ENCODE measurements at places on chromosomes 13 and 19.

DNA sequence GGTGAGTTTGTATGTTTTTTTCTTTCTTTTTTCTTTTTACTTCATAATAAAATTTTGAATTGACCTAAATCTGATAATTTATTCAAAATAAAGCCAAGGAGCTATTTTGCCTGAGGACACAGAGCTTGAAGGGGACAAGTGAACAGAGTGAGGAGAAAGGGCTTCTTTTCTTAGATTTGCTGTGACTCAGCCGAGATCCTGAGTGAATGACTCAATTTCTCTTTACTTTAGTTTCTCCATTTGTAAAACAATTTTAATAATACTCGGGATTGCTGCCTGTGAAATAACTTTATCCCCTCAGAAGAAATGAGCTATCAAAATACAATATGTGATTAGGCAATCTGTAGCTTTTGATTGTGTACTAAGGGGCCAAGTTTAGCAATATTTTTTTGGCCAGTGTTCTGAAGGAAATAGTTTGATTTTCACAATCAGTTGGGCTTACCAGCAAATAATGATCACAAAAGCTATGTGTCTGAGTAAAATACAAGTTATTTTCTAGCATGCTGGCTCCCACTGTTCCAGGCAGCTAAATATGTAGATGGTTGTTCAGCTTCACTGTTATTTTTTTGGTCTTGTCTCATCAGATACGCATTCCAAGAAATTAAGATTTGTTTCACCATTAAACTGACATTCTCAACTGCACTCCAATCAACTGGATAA, 437.5 kb downstream of the FGF9 start:
- DNase-seq: no peak

GRCh38 chr13:40315416-40316064, 350.9 kb downstream of the FOXO1 start:
- DNase-seq: peak; percentile 37

DNA sequence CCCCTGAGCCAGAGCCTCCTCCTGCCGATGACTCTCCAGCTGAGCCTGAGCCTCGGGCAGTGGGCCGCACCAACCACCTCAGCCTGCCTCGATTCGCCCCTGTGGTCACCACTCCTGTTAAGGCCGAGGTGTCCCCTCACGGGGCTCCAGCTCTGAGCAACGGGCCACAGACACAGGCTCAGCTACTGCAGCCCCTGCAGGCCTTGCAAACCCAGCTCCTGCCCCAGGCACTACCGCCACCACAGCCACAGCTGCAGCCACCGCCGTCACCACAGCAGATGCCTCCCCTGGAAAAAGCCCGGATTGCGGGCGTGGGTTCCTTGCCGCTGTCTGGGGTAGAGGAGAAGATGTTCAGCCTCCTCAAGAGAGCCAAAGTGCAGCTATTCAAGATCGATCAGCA, 3.6 kb downstream of the KMT2B start:
- no peak for DNase-seq

DNA sequence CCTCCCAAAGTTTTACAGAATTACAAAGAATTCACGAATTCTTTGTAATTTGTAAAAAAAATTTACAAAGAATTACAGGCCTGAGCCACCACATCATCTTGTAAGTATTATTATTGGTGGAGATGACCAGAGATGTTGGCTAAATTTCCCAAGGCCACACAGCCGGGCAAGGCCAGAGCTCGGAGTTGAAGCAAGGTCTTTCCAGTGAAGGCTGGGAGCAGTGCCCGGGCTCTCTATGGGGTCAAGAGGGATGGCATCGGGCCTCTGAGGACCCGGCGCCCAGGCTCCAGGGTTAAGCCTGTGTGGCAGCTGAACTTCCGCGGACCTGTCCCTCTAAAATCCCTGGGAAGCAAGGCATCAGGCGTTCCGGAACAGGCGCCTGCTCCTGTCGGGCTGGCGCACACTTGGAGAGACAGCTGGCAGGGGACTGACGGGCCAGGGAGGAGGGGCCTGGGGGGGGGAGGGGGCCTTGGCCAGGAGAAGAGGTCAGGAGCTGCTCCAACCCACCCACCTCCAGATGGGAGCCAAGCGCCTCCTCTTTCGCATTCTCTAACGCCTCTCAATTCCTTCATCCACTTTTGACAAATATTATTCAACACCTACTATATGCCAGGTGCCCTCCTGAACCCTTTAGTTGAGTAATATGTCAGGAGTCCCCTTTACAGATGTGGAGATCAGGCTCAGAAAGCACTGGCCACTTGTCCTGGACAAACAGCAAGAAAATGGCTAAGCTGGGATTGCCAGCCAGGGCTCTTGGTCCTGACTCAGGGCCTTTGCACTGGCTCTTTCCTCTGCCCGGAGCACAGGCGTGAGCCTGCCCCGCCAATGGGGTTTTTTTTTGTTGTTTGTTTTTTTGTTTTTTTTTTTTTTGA, 36.8 kb upstream of the SEMA6B start:
- no peak for DNase-seq

DNA sequence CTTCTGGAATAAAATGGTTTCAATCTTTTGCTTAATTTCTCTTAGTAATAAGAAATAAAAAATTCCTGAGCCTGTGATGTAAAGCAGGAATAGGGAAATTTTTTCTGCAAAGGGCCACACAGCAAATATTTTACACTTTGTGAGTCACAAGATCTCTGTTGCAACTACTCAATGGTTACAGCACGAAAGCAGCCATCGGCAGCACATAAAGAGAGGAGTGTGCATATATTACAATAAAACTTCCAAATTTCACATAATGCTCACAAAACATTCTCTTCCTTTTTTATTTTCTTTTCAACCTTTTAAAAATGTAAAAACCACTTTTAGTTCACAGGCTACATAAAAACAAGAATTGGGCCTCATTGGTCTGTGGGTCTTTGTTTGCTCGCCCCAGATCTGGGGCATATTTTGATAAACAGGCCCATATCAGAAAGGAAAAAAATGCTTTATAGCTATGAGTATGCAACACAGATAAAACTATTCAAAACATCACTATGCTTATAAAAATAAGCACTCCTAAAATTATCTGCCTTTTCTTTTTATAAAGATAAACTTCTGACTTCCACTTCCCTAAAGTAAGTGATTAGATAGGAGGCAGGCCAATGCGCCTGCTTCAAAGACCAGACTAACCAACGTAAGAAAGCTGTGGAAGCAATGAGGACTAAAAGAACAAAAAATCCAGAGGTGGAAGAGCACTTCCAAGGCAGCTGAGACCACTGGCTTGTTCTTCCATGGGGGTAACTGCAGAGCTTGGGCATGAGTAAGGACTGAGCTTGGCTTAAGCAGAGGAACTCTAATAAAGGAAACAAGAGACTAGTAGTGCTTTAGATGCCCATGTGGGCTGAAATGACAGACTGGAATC, 26.5 kb downstream of the MYCBP2 start:
- no peak for DNase-seq

- DNase-seq: no peak
These were observed 239.9 kb upstream of the CSNK1A1L start for GRCh38 chr13:37345391-37345790.

GRCh38 chr13:22114630-22115311, 443.9 kb downstream of the FGF9 start:
- no peak for DNase-seq

- DNase-seq: no peak
These were observed 18.3 kb downstream of the NUP58 start for GRCh38 chr13:25319771-25320170.

GRCh38 chr19:42199440-42200115, 17.9 kb downstream of the DEDD2 start:
- DNase-seq: peak; percentile 36

DNA sequence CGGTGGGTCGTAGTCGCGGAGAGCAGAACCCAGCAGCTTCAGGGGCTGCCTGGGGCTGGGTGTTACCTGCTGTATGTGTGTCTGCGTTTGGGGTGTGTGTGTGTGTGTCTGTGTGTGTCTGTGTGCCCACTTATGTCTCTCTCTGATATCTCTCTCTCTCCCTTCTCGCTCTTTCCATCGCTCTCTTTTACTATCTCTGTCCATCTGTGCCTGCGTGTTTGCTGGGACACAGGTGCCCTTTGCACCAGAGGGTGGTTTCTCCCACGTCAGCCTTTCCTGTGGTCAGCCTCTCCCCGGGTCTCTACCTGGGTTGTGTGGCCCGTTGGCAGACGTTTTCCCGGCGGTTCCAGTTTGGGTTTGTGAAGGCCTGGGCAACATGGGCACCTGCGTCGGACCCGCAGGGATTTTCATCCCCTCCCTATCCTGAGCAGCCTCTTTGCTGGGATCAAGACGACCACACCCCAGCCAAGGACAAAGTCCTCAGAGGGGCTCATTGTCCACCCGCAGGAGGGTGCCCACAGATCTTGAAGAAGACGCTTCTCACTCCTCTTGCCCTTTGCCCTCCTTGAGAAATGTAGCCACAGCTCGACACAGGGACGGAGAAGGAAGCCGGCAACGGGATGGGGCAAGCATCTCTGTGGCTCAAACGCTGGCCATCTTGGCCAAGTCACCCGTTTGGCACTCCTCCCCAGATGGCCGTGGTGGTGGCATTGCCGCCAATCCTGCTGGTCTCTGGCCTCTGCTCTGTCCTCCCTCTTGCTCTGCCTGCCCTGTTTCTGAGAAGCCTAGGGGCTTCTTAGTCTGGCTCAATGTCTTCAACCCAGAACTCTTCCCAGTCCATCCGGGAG, 43.3 kb downstream of the ZNF146 start:
- no peak for DNase-seq

DNA sequence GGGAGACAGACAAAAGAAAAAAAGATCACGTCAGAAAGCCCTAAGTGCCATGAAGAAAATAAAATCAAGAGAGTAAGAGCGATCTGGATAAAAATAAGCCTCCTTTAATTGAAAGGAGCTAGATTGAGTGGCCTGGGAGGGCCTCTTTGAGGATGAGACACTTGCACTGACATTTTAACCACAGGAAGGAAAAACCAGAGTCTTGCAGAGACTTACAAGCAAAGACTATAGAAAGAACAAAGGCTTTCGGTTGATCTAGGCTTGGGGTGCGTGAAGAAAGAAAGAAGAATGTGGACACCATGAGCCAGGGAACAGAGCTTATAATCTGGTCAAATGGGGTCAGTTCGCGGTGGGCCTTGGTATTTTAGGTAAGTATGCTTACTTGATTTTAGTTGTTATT, 342.7 kb downstream of the COG6 start:
- no peak for DNase-seq

- DNase-seq: no peak
These were observed 6.4 kb upstream of the DIRAS1 start for GRCh38 chr19:2727640-2727944.

DNA sequence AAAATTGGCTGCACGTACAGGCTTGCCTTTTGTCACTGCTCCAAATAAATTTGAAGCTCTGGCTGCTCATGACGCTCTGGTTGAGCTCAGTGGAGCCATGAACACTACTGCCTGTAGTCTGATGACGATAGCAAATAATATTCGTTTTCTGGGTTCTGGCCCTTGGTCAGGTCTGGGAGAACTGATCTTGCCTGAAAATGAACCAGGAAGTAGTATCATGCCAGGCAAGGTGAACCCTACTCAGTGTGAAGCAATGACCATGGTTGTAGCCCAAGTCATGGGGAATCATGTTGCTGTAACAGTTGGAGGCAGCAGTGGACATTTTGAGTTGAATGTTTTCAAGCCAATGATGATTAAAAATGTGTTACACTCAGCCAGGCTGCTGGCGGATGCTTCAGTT, 16.1 kb upstream of the AKAP11 start:
- no peak for DNase-seq

DNA sequence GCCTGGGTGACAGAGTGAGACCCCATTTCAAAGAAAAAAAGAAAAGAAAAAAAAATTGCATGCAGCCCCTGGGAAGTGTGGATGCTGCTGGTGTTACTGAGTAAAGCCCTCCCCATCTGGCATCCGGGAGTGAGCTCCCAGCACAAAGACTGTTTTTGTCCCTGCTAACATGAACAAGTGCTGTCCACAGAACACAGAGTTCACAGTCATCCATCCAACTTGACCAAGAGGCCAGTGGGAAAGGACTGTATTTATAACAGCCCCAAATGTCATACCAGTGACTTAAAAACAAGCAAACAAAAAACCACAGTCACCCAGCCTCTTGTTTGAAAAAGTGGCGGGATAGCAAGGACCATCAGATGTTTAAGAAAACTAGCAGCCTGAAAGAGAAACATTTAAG, 10.8 kb downstream of the FBXO17 start:
- no peak for DNase-seq

DNA sequence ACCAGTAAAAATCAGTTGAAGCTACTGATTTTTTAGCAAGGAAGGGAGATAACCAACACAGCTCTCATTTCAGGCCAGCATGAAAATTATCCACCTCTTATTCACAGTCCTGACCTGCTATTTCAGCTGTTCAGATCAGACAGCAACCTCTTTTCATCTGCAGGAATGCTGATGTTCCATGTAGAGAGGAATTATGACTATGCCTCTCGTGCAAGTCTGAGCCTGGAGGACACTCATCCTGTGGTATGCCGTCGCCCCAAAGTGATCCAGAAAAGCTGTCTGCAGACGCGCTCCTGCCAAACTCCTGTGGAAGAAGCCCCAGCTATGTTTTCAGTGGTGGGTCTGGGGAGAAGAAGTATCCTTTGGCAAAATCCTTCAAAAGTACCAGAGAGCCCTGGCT, 563.5 kb upstream of the SLITRK1 start:
- no peak for DNase-seq

DNA sequence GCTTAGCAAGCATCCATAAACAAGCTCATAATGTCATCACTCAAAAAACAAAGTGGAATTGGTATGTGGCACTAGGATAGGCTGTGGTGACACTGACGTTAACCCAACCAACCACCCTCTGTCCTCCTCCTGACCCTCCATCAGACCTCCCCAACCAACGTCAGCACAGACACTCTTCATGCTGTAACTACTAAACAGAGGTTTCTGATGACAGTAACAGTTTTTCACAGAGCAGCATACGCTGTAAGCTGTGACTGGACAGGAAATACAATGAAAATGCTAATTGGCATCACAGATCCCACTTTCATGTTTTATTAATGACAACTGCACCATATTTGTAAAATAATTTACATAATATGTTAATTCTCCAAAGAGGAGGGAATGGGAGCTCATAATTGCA, 238.0 kb downstream of the IRS2 start:
- no peak for DNase-seq

DNA sequence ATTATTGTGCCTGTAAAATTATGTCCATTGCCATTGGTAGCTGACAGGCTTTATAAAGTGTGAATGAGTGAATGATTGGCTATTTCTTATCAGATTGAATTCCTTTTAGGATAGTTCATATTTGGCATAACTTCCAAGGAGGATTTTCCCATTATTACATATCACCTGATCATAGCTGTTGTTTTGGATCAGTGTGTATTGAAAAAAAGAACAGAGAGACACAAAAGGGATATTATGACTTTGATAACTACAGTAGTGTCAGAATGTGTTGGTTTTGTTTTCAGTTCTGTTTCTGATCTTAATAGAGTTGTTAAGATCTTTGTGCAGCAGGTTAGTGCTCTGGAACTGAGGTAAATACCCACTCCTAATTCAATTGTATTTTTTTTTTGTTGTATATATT, 103.8 kb downstream of the LRCH1 start:
- DNase-seq: no peak

DNA sequence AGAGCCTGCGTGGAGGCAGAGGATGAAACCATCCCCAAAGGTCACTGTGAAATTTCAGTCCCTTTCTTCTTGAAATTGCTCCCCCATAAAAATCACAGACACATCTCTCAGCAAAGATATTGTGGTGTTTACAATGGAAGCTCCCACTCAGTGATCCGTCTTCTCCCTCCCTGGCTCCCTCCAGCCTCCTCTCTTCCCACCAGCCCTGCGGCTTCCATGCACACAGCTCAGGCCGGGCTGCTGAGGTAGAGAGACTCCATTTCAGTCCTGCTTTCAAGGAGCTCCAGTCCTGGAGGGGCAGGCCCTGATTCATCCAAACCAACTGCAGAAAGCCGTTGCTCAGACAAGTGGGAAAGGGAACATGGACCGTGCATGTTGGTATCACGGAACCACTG, 24.0 kb upstream of the MIER2 start:
- DNase-seq: no peak

Data from T-helper 9 cell (primary cell).